ENCODE measurements at places on chromosomes 11 and 22. TPM values are rescaled to one million over a fixed set of nuclear protein-coding genes. Genes with fewer than 3 reads are reported as not detected.

The ACR gene
- not detected for total RNA-seq

DNA sequence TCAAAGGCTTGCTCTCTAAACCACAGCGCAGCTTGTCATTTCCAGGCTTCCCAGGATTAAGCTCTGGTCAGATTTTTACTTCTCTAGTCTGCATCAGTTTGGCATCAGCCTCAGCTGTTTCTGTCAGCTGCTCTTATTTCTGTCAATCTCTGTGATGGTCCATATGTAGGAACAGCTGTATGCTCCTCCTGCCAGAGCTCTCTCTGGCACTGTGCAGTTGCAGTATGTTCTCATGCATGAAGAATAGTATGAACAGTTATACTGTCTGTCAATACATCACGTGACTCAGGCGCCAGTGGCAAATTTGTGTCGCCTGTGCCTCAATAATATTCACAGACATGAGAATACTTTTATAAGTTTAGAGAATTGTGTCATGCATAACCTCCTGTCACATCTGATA lies 6.7 kb downstream of the OR6M1 start:
- no peak for DNase-seq

GRCh38 chr22:33650244-33650643 lies 270.0 kb downstream of the LARGE1 start:
- DNase-seq: no peak

DNA sequence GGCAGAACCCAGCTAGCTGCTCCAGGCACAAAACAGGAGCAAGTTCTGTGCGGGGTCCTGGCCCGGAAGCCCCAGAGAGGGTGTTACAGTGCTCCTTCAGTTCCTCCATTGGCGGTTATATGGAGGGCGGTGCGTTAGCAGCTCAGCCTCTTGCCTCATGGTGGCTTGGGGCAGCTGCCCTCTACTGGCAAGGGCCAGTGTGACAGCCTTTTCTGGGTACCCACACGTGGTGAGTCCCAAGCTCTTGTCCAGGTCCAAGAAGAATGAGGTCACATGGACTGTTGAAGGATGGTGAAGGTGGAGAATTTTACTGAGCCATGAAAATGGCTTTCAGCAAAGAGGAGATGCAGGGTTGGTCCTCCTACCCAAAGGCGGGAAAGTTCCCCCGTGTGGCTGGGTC lies 100.5 kb downstream of the WT1 start:
- no peak for DNase-seq

- DNase-seq: no peak
Observed at GRCh38 chr11:64126796-64127195, 39.1 kb downstream of the MACROD1 start.

GRCh38 chr11:95827696-95828095 lies 37.4 kb downstream of the CEP57 start:
- DNase-seq: no peak

DNA sequence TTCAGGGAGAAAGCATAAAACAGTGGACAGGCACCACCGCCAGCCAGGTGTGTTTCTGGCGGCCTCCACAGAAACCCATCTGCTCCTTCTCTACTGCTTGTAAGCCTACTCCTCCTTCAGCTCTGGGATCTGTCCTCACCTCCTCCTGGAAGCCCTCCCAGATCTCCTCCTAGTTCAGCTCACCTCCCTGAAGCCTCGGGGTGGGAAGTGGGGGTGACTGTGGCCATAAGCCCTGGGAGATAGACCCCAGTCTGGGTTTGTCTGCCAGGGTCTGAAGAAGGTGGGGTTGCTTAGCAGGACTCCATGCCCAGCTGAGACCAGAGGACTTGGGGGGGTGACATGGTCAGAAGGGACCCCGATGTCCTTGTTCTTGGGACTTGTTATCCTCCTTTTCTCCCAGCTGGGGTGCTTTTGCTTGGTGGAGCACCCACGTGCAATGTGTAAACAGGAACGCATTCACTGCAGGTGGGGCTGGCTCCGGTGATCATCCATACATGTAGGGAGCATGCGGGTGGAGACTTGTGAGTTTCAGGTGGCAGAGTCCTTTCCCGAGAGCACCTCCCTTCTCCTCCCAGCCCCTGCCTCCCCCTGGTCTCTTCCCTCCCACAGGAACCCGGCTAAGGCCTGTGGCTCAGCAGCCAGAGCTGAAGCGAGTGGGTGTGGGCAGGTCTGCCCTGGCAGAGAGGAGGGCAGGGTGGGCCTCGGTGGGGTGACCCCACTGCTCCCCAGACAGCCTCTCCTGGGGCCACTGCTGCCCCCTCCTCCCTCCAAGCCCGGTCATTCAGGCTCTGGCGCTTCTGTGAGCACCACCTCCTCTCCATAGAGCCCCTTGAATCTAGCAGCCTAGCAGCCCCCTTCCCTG lies 25.9 kb downstream of the MRGPRG start:
- no peak for DNase-seq

GRCh38 chr11:32310214-32310601 lies 125.1 kb downstream of the WT1 start:
- no peak for DNase-seq

DNA sequence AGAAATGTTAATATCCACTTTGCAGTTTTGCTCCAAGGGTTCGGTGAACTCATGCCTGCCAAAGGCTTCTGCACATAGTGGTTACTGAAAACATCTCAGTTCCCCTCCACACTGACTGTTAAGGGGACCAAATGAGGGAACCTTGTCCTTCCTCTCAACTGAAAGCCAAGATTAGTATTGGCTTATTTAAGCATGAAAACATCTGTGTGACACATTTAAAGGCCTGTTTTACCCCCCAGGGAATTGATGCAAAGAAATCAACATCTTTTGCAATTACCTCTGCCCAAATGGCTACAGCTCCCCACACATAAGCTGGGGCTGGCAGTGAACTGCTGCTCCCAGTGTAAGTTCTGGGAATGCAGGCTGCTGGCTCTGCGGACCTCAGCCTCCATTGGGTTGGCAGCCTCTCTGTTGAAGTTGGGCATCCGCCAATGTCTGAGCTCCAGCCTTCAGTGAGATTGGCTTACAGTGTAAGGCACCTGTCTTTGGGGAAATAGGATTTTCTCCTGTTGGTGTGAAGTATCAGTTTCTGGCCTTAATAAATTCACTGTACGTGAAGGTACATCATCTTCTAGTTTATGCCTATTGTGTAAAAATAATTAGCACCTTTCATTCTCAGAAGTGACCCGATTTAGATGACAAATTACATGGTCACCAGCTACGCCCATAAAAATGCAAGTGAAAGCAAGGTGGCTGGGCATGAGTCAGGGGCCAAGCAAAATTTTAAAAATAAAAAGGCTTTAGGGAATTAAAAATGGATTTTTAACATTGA lies 213.4 kb upstream of the SYN3 start:
- no peak for DNase-seq

Measured in Caki2 (cell line).